Stimulated activated CD4-positive, alpha-beta T cell treated with anti-CD3 and anti-CD28 coated beads, Interleukin-15, amount 100 ng/mL, for 24 hours (primary cell): ENCODE measurements at places on chromosomes 16 and 17.
A peak's percentile ranks its signal among the peaks of the same experiment; 100 is the strongest.

DNA sequence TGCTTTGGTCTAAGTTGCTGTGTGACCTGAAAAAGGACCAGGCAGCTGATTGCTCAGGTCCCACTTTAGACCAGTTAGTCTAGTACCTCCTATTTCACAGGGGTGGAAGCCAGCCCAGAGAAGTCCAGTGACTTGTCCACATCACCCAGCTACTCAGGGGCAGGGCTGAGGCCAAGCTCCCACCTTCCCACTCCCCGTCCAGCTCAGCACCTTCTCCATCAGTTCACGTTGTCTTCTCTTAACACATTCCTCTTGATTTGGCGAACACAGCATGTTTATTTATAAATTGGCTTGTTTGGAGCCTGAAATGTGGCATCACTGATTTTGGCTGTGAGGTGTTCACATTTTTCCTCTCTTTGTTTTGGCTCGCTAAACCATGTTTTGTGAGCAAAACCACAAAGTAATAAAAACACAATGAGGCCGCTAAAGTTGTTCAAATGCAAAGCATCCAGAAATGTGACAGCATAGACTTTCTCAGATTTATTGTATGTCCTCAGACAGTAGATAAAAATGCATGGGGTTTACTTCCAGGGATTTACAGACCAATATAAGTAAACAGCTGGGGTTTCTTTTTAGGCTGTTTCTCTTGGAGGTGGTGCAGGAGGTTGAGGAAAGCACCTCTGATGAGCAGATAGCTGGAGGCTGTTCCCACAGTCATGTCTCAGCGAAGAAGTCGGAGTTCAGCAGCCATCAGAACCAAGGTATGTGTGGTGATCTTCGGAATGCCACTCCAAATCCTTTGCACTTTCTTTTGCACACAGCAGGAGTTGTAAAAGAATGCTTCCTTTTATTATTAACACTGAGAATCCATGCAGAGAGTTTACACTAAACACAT lies 88.4 kb downstream of the PLXDC1 start:
- no peak for DNase-seq

GRCh38 chr17:67265436-67266019 lies 20.5 kb upstream of the HELZ start:
- no peak for DNase-seq

DNA sequence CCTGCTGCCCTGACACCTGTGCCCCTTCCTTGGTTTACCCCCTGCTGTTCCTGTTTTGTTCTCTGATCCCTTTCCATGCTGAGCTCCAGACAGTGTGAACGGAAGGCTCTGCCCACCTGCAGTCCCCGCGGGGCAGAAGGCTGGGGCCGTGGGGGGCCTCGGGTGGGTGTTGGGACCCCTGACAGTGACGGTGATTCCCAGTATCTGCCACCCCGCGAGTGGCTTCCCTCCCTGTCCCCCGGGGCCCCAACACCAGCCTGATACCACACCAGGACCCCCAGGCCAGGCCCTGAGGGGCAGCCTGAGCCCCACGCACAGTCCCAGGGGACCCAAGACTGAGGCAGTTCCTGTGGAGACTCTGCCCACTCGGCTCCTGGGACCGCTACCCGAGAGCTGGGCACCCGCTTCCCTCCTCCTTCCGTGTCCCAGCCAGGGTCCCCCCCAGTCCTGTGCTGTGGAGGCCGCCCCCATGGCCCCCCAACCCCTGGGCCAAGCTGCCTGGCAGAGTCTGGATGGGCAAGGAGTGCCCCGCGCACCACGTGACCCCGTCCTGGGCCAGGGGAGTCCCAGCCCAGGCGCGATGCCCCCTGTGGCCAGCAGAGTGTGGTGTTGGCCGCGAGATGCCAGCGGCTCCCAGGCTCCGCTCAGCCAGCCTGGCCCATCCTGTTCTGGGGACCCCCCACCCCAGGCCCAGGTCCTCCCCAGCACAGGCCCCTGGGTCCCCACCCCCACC lies 10.0 kb upstream of the C1QTNF8 start:
- peak; percentile 64 for DNase-seq

DNA sequence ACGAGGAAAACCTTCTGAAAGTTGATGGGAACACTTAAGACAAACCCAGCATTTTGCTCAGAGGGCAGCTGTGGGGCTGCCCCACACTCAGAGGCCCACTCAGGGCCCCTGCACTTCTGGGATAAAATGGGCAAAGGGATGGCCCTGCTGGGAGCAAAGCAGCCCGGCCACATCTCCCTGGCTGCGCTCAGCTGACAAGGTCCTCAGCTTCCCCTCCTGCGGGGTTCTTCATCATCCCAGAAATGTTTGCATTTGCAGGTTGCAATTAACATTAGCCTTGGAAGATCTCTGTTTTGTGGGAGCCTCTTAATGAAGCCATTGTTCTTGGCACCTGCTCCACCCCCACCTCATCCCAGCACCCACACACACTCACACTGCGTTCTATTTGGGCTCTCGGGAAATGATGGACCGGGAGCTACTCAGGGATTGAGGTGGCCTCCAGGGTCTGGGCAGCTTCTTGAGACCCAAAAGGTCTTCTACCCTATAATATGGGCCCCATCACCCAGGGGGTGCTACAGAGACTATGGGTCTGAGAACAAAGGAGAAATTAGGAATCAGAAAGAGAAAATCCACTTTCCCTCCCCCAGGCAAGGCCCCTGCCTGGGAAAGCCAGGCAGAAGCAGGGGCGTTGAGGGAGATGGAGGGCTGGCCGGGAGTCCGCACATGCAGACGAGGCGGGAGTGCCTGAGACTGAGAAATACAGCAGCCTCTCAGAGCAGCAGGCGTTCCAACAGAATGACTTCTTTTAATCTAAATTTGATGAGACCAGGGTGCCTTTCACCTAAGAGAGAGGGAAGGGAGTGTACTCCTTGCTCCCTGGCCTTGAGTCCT lies 53.7 kb upstream of the RPL38 start:
- no peak for DNase-seq

DNA sequence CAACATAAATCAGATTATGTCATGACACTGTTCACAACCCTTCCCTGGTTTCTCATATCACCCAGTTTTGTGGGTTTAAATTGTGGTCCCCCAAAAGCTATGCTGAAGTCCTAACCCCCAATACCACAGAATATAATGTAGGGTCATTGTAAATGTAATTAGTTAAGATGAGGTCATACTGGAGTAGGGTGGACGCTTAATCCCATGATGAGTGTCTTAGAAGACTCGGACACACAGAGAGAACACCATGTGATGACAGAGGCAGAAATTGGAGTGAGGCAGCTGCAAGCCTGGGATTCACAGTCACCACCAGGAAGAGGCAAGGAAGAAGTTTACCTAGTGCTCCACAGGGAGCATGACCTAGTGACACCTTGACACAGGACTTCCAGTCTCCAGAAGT lies 197.8 kb downstream of the SALL1 start:
- no peak for DNase-seq

DNA sequence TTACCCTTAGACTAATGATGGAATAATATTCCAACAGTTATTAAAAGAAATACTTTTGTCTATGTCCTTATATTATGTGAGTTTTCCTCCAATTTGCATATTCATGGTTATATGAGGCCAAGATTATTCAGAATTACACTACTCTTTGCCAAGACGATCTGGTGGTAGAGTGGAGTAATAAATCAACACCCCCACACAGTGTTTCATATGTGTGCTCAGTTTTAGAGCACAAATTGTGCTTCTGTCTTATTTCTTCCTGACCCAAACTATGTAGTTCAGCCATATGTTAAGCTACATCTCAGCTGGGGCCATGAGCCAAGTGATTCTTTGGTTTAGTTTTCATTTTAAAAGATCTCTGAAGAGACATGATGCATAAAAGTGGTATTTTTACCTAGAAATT lies 26.9 kb upstream of the PPM1E start:
- no peak for DNase-seq

DNA sequence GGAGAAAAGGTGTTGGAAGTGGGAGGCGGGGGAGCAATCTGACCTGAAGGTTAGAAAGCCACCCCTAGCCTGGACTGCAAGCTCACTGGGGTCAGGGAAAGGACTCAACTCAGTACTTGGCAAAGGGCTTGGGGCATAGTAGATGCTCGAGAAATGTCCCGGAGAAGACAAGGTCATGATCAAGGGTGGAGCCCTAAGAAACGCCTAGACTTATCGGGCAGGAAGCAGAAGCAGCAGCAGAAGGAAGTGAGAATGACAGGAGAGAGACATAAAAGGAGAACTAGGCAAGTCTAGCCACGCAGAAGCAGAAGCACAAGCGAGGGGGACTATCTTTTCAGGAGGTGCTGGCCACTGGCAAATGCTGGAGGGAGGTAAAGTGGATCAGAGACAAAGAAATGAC lies 10.2 kb downstream of the COTL1 start:
- no peak for DNase-seq

DNA sequence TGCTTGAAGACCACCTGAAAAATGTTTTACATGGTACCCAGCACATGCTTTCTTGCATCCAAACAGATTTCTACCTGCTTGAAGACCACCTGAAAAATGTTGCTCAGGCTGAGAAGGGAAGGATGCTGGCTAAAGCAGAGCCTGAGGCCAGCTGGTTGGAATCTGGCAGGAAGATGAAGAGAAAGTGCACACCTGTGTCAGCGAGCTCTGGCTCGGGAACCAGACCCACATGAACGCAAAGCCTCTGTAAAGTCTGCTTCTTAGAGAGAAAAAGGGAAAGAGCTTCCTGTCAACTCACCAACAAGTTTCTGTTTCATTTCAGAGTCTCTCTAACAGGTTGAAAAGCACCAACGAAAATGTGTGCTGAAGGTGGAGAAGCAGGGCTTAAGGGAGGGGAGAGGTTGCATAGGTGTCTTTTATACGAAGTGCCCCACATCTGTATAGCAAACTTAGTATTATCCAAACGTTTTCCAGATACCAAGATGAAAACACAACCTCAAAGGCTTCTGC lies 226.0 kb downstream of the TOX3 start:
- no peak for DNase-seq

DNA sequence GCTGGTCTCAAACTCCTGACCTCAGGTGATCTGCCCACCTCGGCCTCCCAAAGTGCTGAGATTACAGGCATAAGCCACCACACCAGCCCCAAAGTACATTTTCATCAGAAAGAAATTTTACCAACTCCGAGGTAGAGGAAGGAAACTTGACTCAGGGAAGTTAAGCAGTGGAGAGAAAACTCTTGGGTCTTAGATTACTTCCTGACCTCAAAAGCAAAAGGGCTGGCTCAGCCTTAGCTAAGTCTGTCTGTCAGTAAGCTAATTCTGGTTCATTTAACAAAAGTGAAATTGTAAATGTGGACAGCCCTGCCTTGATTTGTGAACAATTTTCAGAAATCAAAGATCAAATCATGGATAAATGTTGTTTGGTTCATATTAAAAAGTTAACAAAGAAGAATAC lies 30.6 kb downstream of the MAP2K6 start:
- DNase-seq, result no peak

DNA sequence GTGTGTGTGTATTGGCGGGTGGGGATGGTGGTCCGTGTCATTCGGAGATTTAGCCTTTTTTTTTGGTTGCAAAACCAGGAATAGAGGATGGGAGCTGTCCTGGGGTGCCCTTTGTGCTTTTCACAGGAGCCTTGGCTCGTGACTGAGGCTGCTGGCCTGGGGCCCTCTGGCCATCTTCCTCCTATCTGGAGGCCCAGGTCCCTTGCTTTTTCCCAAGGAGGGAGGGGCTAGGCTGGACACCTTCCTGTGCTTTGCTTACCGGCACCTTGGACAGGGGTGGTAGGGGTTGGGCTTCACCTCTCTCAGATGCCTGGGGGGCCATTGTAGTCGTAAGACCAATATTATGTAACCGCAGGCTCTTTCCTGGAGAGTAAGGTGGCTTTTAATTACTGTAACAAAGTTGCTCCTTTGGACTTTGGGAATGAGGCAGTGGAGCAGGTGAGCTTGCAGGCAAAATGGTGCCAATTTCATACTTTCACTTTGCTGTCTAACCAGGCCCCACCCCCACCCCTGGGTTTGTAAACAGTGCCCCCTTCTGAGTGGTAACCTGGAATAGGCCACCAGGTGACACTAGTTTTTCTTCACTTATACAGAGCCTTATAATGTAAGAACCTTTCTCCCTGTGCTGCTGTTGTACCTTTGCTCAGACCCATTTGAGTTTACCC lies 1.2 kb downstream of the DYNLL2 start:
- DNase-seq, result peak; percentile 54

DNA sequence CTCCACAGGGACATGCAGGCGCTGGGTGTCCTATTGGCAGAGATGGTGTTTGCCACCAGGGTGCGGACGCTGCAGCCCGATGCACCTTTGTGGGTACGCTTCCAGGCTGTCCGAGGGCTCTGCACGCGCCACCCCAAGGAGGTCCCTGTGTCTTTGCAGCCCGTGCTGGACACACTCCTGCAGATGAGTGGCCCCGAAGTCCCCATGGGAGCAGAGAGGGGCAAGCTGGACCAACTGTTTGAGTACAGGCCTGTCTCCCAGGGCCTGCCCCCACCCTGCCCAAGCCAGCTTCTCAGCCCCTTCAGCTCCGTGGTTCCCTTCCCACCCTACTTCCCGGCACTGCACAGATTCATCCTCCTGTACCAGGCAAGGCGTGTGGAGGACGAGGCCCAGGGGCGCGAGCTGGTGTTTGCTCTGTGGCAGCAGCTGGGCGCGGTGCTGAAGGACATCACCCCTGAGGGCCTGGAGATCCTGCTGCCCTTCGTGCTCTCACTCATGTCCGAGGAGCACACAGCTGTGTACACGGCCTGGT lies 2.8 kb downstream of the WDR81 start:
- no peak for DNase-seq

DNA sequence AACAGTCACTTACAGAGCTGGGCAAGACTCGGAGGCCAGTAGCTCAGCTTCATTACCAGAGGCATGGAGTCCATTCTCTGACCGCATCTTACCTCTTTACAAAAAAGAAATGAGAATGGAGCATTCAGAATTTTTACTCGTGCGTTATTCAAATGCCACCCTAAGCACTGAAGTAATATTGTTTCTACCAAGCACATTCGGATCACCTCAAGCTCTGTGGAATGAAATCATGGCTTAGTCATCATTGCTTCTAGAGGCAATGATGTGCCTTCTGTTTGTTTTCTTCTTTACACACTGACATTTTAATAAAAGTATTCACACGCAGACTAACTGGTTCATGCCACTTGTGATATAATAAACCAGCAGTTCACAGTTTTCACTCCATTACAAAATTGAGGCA lies 206.8 kb downstream of the PHKB start:
- no peak for DNase-seq

- DNase-seq, result no peak
Measured at GRCh38 chr17:920190-920589, 59.4 kb downstream of the NXN start.

GRCh38 chr17:28744104-28744971 lies 527 bp downstream of the TRAF4 start:
- peak; percentile 79 for DNase-seq

GRCh38 chr17:49577963-49578362 lies 2.3 kb downstream of the NXPH3 start:
- DNase-seq, result no peak

DNA sequence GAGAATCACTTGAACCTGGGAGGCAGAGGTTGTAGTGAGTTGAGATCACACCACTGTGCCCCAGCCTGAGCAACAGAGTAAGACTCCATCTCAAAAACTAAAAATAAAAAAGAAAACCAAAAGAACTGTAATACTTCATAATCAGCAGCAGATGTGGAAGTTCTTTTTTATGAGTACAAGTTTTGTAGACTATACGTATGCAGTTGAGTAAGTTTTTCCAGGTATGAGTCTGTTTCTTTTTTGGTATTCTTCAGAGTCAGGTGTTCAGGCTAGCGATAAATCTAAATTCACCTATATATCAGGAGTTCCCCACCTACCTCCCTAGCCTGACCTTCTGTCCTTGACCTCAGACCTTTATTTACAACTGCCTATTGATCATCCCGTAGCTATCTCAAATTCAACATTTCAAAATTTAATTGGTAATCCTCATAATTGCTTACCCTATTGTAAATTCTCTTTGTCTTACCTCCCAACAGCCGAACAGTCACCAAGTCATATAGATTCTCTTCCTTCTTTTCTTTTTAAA lies 10.7 kb downstream of the DCTN5 start:
- DNase-seq, result no peak
